ENCODE measurements at places on chromosomes 4 and X.
A peak's percentile ranks its signal among the peaks of the same experiment; 100 is the strongest.

DNA sequence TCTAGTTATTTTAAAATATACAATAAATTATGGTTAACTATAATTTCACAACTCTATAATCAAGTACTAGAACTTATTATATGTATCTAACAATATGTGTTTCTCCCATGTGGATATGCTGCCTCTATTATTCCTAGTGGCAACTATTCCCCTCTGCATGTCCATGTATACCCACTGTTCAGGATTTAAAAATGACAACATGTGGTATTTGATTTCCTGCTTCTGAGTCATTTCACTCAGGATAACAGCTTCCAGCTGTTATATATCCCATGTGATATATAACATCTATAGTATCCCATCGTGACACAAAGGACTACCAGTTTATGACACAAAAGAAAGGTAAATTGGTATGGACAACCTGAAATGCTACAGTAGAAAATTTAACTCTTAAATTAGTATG is 167.4 kb upstream of the TACR3 start:
- no peak for DNase-seq

- no peak for DNase-seq
These were observed 95.2 kb downstream of the AMMECR1 start for GRCh38 chrX:110222497-110223257.

- no peak for DNase-seq
These were observed 31.8 kb upstream of the HSD17B13 start for GRCh38 chr4:87354168-87355102.

- DNase-seq: peak; percentile 26
These were observed at the start of gene TEC for GRCh38 chr4:48268956-48269860. Gene TEC, minus strand, starts transcription at chr4:48269838. Its CDS starts 41,224 bp downstream, at chr4:48228614.

- DNase-seq: no peak
These were observed 14.1 kb upstream of the SCRG1 start for GRCh38 chr4:173413036-173413435.

GRCh38 chr4:14262221-14262620 is 634.7 kb upstream of the BOD1L1 start:
- DNase-seq: no peak

GRCh38 chr4:74037076-74037955 is 1.2 kb downstream of the CXCL3 start:
- DNase-seq: no peak

DNA sequence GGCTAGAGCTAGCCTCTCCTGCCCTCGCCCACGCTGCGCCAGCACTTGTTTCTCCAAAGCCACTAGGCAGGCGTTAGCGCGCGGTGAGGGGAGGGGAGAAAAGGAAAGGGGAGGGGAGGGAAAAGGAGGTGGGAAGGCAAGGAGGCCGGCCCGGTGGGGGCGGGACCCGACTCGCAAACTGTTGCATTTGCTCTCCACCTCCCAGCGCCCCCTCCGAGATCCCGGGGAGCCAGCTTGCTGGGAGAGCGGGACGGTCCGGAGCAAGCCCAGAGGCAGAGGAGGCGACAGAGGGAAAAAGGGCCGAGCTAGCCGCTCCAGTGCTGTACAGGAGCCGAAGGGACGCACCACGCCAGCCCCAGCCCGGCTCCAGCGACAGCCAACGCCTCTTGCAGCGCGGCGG is at the start of gene AR:
Gene AR, plus strand, starts transcription at position 204 of the 400 bp plus-strand sequence. CDS start 1,126 bp downstream, outside the sequence.
- no peak for DNase-seq

- DNase-seq: no peak
These were observed 23.3 kb upstream of the SCML2 start for GRCh38 chrX:18377796-18378195.

DNA sequence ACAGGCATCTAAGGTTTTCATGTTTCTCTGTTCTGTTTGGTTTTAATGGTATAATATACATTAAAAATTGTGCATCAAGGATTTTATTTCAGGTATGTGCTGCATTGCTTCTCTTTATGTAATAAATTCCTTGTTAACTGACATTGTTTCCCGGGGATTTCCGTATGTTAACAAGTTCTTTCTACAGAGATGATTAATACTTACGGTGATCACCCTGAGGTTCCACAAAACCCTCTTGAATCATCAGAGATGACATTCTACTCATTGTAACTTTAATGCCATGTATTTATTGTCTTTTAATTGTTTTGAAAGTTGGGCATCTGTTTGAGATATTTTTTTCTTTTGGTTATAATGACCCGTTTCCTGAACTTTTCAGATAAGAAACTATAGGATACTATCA is 37.5 kb downstream of the ARHGAP10 start:
- no peak for DNase-seq

GRCh38 chr4:40325406-40326019 is 9.6 kb upstream of the CHRNA9 start:
- DNase-seq: peak; percentile 26

GRCh38 chr4:45992728-45993127 is 131.1 kb downstream of the GABRG1 start:
- no peak for DNase-seq

DNA sequence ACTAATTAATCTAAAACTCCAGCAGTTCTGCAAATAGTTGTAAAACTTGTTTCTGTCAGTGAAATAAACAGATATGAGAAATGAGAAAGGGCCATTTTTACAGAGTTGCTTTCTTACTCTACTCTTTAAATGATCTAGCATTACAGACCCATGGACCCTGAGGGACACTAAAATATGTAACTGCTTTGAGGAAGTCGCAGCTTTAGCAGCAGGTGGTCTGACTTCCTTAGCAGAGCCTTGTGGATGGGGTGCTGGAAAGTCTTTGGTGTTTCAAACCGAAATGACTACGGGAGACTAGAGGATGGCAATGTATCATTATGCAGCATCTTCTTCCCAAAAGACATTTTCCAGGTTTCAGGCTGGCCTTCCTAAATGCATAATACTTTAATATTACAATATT is 18.7 kb downstream of the SHISA3 start:
- DNase-seq: no peak

DNA sequence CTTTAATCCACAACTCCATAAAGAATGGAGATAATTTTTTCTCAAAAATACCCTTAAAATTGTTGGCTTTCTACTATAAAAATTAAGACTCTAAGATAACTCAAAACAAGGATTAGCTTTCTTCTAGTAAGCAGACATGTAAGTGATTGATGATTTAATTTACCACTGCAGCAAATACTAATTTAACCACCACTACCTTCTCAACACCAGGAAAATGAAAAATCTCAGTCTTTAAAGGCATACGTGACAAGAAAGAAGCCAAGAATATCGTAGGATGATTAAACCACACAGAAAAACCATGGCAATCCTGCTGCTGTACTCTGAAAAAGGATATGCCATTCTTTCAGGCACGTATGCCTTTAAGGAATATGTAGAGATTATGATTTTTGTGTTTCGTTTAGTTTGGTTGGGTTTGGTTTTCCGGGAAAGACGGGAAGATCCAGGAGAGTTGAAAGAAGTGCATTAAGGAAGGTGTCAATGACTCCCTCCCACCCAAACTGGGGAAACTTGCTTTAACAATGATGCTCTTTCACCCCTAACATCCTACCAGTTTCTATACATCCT is 881 bp downstream of the LRCH2 start:
- no peak for DNase-seq

GRCh38 chr4:25759101-25759500 is 103.5 kb downstream of the SLC34A2 start:
- no peak for DNase-seq

DNA sequence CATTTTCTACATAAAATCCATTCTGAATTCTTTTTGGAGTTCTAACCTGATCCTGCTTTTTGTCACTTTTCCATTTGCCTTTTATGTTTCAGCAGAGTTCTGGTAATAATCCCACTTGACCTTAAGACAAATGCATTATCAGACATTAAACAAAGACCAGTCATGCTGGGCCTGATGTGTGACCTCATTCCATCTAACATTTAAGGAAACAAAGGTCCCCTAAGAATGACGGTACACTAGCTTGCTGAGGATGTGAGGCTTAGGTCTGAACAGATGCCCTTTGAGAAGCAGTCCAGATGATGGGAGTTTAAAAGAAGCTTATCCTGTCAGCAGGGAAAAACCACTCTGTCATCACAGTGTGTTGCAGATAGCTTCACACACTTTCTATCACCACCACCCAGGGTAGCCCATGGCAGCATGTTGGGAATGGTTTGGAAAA is 38.1 kb upstream of the PDE5A start:
- DNase-seq: no peak

- no peak for DNase-seq
These were observed 958.0 kb downstream of the STPG2 start for GRCh38 chr4:97185233-97185632.

- DNase-seq: peak; percentile 11
These were observed 85.5 kb upstream of the TET2 start for GRCh38 chr4:105061136-105061696.

DNA sequence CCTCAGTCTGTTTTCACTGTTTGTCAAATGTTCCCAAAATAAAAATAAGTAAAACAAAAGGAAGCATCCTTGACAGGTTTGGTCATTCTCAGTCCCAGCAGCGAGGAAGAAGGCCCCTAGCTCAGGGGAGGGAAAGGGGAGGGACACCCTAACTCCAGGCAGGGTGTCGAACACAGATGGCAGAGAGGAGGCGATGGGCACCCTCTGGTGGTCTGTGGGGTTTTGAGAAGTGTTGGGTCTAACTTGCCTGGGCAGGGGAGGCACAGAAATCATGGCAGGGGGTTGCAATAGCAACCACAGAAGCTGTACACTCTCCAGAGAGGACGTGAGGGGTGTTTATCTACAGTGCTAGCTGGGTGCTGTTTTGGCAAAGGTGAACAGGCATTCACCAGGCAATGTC is 229.8 kb upstream of the SFRP2 start:
- DNase-seq: peak; percentile 15

DNA sequence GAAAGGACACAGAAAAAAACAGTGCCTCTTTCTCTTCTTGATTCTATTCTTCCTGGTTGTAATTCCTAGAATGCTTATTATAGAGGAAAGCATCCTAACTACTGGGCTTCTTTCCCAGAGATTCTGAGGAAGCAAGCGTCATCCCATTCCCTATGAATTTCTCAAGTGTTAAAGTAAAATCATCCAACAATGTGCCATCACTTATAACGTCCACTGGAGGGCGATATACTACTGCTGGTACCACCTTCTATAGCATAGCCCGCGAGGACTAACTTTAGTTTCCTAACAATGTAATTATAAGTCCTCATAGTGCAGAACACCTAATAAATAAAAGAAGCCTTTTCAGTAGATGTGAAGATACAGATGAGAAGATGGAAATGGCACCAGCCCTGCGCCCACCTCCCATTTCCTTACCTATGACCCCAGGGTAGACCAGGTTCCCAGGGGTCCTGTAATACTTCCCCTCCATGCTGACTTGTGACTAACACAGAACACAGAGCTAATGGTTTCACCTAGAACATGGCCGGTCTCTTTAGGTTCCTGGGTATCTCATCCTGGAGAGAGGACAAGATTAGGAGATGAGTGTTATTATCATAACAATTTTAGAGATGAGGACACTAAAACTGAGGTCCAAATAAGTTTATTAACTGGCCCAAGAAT is 4.2 kb downstream of the CENPVL3 start:
- DNase-seq: no peak

- DNase-seq: no peak
These were observed 20.8 kb downstream of the USO1 start for GRCh38 chr4:75745161-75745560.

DNA sequence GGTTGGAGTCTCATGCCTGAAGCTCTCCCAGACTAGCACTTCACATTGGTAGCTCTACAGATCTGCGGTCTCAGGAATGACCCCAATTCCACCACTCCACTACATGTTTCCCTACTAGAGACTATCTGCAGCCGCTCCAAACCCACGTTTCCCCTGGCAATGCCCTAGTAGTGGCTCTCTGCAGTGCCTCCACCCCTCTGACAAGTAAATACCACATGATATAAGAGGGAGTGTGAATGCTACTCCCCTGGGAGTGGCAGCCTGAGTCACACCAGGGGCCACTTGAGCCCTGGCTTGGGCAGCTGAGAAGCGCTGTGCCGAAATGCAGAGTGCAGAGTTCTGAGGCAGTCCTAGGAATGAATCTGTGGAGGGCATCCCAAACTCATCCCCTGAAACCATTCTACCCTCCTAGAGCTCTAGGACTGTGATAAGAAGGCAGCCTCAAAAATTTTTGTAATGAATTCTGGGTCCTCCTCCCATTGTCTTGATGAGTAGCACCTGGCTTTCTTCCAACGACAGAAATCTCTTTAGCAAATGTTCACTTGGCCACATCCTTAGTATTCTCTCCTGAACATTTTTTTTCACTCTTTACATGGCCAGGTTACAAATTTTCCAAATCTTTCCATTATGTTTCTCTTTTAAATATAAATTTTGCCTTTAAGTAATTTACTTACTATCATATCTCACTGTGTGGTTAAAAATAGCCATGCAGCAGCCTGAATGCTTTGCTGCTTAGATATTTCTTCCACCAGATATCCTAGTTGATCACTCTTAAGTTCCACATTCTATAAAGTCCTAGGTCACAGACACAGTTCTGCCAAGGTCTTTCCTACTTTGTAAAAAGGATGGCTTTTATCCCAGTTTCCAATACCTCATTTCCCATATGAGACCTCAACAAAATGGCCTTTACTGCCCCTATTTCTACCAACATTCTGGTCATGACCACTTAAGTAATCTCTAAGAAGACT is 160.2 kb upstream of the CPEB2 start:
- no peak for DNase-seq

DNA sequence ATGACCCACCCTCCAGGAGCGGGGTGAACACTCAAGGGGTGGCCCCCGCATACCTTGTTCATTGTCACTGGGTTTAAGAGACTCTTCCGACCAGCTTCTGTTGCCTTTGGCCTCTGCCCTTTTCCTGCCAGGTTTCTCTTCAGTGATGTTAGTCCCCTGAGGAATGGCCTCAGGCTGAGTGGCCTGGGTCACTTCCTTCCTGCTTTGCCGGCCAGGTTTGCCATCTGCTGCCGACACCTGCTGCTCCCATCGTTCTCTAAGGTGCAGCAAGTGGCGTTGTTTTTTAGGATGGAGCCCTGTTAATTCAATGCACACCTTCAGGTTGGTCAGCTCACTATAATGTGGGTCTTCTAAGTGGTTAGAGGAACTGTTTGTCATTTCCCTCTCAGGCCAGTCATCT is 34.2 kb downstream of the BCOR start:
- no peak for DNase-seq

- no peak for DNase-seq
These were observed 86.9 kb upstream of the PSAPL1 start for GRCh38 chr4:7521666-7522065.

GRCh38 chr4:21415728-21416127 is 532.8 kb downstream of the KCNIP4 start:
- DNase-seq: no peak

- no peak for DNase-seq
These were observed 85.7 kb downstream of the EFNB1 start for GRCh38 chrX:68914479-68914946.

GRCh38 chr4:105679186-105679585 is 29.3 kb downstream of the INTS12 start:
- no peak for DNase-seq

- no peak for DNase-seq
These were observed 11.6 kb downstream of the ARMCX5 start for GRCh38 chrX:102610905-102611304.

GRCh38 chr4:82913305-82913704 is 12.8 kb downstream of the THAP9 start:
- no peak for DNase-seq

Data from stimulated activated CD8-positive, alpha-beta memory T cell treated with anti-CD3 and anti-CD28 coated beads, Interleukin-4, amount 100 ng/mL, for 24 hours (primary cell).